Stimulated activated CD8-positive, alpha-beta memory T cell treated with anti-CD3 and anti-CD28 coated beads, Interleukin-15, amount 100 ng/mL, for 1 hour (primary cell): ENCODE measurements at places on chromosomes 5 and 9.

GRCh38 chr5:31983851-31984250 lies 190.3 kb downstream of the GOLPH3 start:
- no peak for DNase-seq

- no peak for DNase-seq
Observed at GRCh38 chr5:102701748-102702147, 53.4 kb upstream of the PAM start.

DNA sequence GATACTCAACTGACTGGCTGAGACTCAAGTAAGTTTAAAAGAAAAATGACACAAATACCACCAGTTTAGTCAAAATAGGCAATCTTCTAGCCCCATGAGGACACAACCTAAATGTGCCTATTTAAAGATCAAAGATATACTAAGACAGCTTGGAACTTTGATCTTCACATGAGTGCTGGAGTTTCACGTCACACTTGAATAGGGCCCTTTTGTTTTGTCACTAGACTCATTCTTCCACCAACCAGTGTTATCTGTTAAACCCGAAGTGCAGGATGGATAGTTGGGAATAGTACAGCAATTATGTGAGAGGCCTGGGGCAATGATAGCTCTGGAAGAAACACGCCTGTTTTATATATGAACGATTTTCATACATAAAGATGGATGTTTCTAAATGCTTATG lies 792.8 kb upstream of the NUDT12 start:
- DNase-seq = no peak

GRCh38 chr5:2879701-2880100 lies 128.2 kb upstream of the IRX2 start:
- no peak for DNase-seq

DNA sequence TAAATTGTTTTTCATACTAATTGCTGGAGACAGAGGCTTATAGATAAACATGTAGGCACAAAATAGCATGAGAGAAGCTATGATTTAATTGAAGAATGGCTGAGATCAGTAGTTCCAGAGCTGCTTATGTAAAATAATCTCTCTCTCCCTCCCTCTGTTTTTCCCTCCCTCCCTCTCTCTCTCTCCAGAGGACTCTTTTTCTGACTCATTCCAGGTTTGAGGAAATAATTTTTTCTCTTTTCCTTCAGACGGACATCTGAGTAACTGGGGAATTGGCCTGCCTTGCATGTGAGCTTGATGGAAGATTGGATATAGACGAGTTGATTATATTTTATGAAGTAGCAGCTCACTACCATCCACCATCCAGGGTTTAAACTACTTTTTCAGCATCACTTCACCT lies 35.5 kb downstream of the KCTD16 start:
- no peak for DNase-seq
